EH (cell line): ENCODE measurements at places on chromosomes 16 and 17.

GRCh38 chr16:11297492-11298142 lies 16.5 kb upstream of the PRM1 start:
- DNase-seq, result peak; percentile 63

DNA sequence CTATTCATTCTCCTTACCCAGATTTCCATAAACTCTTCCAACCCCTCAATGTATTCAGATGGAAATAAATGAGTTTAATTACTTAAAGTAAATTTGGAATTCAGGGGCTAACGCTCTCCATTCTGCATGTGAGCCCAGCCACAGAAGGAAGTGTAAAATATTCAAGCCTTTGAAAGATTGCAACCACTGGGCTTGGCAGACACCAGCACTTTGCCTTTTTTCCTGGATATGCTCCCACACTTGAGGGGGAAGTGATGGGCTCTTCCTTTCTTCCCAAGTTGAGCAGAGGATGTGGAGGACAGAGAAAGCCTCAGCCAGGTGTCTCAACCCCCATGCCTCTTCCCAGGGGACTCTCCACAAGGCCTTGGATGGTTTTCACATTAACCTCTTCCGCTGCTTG lies 825.1 kb upstream of the EEF2KMT start:
- DNase-seq, result no peak

DNA sequence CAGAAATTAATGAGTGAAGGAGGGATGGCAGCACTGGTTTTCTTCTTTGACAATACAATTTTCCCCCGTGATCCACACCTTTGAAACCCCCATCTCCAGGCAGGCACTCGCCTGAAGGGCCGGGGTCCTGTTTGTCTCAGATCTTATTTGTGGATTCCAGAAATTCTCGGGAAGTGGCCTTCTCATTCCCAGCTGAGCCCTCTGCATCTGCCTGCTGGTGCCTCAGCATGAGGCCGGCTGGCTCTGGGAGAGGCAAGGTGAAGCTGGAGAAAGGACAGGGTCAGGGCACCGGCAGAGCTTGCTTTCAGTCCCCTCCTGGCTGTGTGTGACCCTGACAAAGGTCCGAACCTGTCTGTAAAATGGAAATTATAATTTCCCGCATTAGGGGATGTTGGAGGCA lies 35.8 kb upstream of the C1QL1 start:
- no peak for DNase-seq

DNA sequence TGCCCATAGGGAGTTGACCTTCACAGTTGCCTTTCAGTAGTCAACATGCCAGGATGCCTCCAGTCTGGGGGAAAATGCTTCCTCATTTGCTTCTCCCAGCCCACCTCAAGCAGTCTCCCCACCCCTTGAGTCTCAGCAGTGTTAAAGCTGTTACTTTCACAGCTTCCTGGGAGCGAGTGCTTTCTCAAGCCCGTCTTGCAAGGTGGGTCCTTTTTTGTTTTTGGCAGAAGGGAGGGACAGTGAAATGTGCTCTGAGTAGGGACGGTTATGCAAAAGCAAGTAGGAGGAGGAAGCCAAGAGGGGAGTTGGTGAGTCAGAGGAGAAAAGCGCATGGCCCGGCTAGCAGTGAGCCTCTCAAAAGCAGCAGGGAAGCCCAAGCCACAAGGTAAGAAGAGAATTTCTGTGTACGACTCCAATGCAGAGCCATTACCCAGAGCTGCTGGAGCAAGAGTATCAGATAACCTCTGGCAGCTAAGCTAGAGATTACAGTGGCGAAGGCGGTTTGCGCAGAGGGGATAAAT lies at the start of gene CHST4:
CHST4 (plus strand) TSS at position 316 of the 521 bp plus-strand sequence. CDS start 10,252 bp downstream, outside the sequence.
- DNase-seq, result peak; percentile 69

- DNase-seq, result peak; percentile 17
Observed at GRCh38 chr16:69064764-69065313, 40.6 kb upstream of the HAS3 start.

- peak; percentile 68 for DNase-seq
Observed at GRCh38 chr17:1137465-1137894, 42.3 kb downstream of the ABR start.

- peak; percentile 61 for DNase-seq
Observed at GRCh38 chr16:68659412-68660358, 14.6 kb downstream of the CDH3 start.

GRCh38 chr16:54879681-54880080 lies 51.0 kb upstream of the IRX5 start:
- DNase-seq, result peak; percentile 15

DNA sequence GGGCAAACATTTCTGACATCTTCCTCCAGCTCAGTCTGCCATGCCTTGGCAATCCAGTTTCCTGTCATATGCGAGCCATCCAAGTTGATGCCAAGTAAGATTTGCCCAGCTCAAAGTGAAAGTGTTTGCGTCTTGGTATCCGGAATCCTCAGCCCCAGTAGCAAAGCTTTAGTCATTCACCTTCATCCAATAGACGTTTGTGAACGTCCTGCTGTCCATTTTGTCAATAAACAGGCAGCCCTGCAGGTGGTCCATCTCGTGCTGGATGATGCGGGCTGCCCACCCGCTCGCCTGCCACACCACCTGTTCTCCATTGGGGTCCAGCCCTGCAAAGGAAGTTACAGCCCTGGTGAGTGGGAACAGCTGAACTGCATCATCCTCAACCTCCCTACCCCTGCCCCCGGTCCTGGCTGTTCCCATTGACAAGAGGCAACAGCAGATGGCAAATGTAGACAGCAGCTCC lies 1.5 kb downstream of the PDF start:
- peak; percentile 60 for DNase-seq

DNA sequence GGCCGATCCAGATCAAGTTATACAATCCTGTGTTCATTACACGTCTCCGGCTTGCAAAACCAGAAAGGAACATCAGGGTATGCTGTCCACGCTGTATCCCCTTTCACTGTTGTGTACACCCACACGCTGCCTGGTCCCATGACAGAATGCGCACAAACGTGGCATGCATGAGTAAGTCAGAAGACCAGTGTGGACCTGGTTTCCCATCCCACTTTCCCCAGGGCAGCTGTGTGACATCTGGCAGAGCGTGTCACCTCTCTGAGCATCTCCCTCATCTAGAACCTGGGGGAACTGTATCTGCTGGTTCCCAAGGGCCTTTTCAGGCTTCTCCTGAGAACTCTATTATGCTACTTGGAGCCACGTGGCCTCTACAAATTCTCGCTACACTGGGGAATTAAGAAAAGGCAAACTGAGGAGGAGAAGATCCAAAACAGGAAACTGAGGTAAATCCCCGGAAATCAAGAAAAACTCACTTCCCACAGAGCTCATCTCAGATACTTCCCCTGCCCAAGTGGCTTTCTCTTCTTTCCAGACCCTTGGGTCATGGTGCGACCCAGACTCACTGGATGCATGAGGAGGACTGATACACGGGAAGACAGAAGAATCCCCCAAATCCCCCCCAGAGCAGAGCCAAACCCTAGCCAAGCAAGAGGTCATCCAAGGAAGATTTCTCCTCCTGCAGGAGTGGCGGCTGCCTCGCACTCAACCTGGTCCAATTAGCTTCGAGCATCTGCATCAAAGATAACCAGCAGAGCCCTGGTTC lies 139.3 kb downstream of the GAS7 start:
- no peak for DNase-seq

- DNase-seq, result no peak
Observed at GRCh38 chr16:81770008-81770407, 9.1 kb upstream of the PLCG2 start.

GRCh38 chr16:23651943-23652468 lies 10.7 kb downstream of the DCTN5 start:
- no peak for DNase-seq

DNA sequence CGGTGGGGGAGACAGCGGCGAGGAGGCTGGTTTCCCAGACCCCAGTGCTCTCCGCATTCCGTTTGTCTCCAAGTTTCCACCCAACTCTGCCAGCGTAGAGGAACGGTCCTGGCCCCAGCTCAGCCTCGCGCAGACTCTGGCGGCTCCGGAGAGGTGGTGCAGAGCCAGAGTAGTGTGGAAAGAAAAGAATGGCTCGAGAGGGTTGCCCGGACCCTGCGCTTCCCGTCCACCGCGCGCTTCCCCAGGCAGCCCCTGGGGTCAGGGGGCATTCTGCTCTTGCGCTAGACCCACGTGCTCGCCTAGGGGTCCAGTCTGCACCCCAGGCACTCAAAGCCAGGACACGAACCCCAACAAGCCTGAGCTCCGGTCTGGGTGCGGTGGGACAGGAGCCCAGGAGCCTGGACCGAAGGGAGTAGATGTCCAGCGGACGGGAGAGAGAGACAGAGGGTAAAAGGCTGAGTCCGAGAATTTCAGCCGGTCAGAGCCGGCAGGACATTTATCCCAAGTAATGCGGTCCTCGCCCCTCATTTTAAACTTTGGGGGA lies 3.8 kb downstream of the PMP22 start:
- DNase-seq, result peak; percentile 70

DNA sequence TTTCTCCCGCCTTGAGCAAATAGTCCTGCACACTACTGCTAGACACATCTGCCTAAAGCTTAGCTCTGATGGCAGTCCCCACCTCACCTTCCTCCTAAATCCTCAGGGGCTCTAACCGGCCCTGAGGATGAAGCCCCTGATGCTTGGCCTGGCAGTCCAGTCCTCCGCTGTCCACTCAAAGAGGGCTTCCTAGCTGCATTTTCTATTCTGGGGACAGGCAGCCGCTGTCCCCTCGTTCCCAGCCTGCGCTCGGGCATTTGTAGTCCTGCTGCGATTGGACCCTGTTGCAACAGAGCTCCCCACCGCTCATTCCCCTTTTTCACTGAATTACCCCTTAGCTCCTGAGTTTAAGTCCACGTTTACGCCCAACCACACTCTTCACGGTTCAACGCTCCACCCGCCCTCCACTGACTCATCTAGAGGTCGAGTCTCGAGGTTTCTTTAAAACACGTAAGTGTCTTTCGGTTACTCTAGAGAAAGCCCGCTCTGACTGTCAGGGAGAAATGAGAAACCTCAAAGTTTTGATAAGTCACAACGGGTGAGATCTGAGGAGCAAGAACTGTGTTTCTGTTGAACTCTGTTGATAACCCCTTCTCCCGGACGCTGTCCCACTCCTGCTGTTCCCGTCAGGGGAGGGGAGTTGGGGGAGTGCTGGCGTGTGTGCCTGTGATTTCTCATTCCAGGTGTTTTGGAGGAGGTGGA lies 4.5 kb downstream of the CCR7 start:
- no peak for DNase-seq

GRCh38 chr17:16932156-16932555 lies 39.8 kb downstream of the TNFRSF13B start:
- DNase-seq, result no peak

DNA sequence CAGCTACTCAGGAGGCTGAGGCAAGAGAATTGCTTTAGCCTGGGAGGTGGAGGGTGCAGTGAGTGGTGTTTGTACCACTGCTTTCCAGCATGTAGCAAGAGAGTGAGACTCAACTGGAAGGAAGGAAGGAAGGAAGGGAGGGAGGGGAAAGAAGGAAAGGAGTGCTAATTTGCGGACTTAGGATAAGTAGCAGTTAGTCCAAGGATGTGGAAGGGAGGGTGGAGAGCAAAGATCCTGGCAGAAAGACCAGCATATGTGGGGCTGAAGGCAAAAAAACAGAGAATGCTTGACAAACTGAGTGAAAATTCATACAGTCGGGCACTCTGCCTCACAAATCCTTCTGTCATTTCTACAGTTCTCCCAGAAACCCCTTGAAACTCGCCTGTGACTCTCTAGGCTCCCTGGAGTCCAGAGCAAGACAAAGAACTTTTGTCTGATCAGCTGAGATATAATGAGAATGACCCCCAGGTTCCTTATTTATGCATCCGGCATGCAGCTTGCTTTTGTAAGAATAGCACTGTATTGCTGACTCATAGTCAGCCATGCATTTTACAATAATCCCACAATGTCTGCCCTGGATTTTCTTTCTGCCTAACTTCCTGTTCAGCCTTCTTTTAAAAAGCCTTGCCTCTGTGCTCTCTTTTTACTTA lies 31.5 kb downstream of the CDK5RAP3 start:
- peak; percentile 87 for DNase-seq
